ENCODE measurements at places on chromosomes 3 and 15. TPM values are rescaled to one million over a fixed set of nuclear protein-coding genes. Genes with fewer than 3 reads are reported as not detected.

The CCDC80 gene
- total RNA-seq, result 386 TPM

The TEX55 gene
- not detected for total RNA-seq

The MCTP2 gene
- 19.6 TPM for total RNA-seq

The DPP8 gene
- 46.5 TPM for total RNA-seq

The AGBL1 gene
- total RNA-seq, result not detected

The ZNF80 gene
- not detected for total RNA-seq

The FRMD5 gene
- 7.0 TPM for total RNA-seq

The FOXB1 gene
- total RNA-seq, result not detected

The KIF15 gene
- total RNA-seq, result 1.3 TPM

The RTP4 gene
- total RNA-seq, result 2.8 TPM

The ITIH1 gene
- total RNA-seq, result not detected

The SCAMP5 gene
- total RNA-seq, result 2.2 TPM

The GOLGA6A gene
- total RNA-seq, result not detected

The CSPG5 gene
- total RNA-seq, result under 0.01 TPM

The P2RY1 gene
- total RNA-seq, result 4.0 TPM

The GOLGA8T gene
- total RNA-seq, result not detected

The OSBPL10 gene
- total RNA-seq, result 9.5 TPM

The GCNT3 gene
- total RNA-seq, result 1.7 TPM

The UROC1 gene
- not detected for total RNA-seq

The DVL3 gene
- 29.1 TPM for total RNA-seq

The CHRM5 gene
- under 0.01 TPM for total RNA-seq

The CLPX gene
- total RNA-seq, result 28.1 TPM

The EXD1 gene
- total RNA-seq, result not detected

The A4GNT gene
- not detected for total RNA-seq

The PCOLCE2 gene
- 98.7 TPM for total RNA-seq

The C3orf52 gene
- 1.5 TPM for total RNA-seq

The SERPINI2 gene
- total RNA-seq, result not detected

The SNTN gene
- total RNA-seq, result not detected

The MESP2 gene
- total RNA-seq, result 0.58 TPM

The TSPAN3 gene
- total RNA-seq, result 249 TPM

The PPP2R3A gene
- total RNA-seq, result 16.7 TPM

The CTDSPL gene
- 31.4 TPM for total RNA-seq

The TRIM71 gene
- total RNA-seq, result not detected

The GABRG3 gene
- not detected for total RNA-seq

The WDR48 gene
- total RNA-seq, result 34.7 TPM

The LINS1 gene
- total RNA-seq, result 14.1 TPM

The PRR20G gene
- not detected for total RNA-seq

The CYP8B1 gene
- not detected for total RNA-seq

The CFAP100 gene
- total RNA-seq, result not detected

The MAGEF1 gene
- 20.9 TPM for total RNA-seq

The GOLGA6L4 gene
- total RNA-seq, result 3.6 TPM

The SOX14 gene
- total RNA-seq, result not detected

The MCF2L2 gene
- not detected for total RNA-seq

The POLQ gene
- total RNA-seq, result 0.99 TPM

The TRPM1 gene
- not detected for total RNA-seq

Measured in smooth muscle cell of trachea (primary cell).